ENCODE measurements at places on chromosomes 2 and 18.

- no peak for DNase-seq
Measured at GRCh38 chr2:21011453-21011852, 32.4 kb downstream of the APOB start.

GRCh38 chr2:67394734-67395133 lies 2.4 kb upstream of the ETAA1 start:
- DNase-seq = no peak

DNA sequence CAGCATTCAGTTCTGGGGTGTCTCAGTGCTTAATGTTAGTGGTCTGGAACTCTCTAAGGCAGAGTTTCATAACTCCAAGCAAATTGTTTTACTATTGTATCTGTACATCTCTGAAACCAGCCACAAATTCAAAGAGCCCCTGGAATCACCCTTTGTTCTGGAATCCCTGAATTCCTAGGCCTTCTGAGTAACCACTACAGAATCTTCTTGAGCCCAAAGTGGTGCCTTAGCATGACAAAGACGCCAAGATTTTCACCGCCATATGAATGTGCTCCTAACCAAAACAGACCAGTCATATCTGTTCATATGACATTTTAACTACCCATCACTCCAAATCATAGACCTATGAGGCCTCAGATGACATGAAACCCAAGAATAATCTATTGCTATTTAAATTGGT lies 668.1 kb downstream of the EPHA4 start:
- DNase-seq = no peak

DNA sequence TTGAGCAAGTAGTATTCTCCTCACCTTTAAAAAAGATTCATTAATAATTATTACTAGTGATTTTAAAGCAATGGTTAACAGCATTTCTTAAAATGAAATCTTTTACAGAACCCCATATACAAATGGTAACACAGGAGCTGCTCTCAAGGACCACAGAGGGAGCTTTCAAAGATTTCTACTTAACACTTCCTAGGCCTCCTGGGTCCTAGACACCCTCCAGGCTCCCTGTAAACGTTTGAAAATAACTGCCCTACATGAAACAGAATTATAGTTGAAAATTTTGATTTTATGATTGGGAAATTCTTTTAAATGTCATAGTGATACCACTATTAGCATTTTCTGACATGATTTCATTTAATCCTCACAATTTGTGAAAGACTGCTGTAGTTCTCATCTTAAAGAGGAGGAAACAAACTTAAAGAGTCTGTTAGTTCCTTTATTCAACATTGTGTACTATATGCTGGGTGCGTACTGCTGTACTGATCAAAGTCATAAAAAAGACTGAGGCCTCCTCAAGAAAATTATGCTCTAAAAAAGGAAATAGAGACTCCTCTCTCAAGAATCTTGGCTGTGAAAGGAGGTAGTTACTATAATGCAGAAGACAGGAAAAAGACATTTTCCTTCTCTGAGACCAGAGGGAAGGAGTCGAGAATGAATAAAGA lies 10.6 kb downstream of the CUL3 start:
- no peak for DNase-seq

DNA sequence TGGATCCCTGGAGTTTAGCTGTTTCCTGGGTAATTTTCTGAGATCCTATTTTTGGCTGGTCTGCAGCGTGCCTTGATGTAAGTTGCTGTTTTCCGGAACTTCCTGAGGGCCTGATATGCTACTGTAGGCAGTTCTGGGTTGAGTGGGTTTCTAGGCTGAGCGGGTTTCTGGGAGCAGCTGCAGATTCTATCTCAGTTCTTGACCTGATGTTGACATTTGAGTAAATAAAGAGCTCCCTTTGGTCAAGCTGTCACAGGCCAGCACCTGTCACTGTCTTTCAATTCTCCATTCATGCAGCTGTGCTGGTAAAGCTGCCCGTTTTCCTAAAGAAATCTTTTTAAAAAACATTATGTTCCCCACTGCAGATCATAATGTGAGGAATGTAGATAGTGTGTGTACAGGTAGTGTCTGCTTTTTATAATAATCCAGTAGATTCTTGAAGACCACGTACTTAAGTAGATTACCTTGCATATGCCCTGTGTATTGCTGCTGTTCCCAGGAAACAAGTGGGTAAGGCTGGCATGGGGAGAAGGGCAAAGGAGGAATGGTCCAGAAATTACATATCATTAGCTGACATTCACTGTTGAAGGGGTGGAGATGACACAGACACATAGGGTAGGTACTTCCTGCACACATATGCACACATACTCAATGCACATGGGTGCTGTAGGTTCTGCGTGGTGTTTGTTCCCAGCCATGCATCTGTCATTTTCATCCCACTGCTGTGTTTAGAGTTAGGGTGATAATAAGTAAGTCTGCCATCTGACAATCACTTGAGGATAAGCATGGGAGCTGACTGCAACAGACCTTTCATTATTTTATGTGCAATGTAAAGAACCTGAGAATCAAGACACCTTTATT lies 25.9 kb downstream of the CD28 start:
- DNase-seq = no peak

Data from activated T-cell treated with anti-CD3 and anti-CD28 coated beads for 48 hours (primary cell).